CD4-positive, alpha-beta memory T cell (primary cell): ENCODE measurements at places on chromosomes 1 and 21. TPM values are rescaled to one million over a fixed set of nuclear protein-coding genes. Genes with fewer than 3 reads are reported as not detected.

CFHR5 gene
- not detected for polyA plus RNA-seq

DNA sequence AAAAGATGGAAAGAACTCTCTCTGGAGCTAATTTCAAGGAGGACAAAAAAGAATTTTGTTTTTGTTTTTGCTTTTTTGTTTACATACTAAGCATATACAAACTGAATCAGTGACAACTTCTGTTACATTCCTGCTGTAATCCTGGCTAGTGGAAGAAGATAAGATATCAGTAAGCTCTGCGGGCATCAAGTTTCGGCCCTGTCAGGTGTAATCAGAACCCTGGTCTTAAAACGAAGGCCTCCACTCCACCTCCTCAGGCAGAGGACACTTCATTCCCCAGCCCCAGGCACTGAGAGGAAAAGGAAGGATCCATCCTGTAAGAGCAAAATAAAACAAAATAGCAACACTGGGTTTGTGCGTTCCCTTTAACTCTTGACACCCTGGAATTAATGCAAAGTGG lies 88.9 kb upstream of the ARHGAP29 start:
- H3K4me1 ChIP-seq = no peaks in the 10 kb centered on the region
- H3K27me3 ChIP-seq = peaks cover 3% of the 10 kb centered on the region
- H3K27ac ChIP-seq = no peak overlapping the region
- no peak for DNase-seq

LCE2C gene
- not detected for polyA plus RNA-seq

GRCh38 chr1:53913352-53914033 lies 19.5 kb downstream of the DIO1 start:
- H3K4me1 ChIP-seq = peaks cover 11% of the 10 kb centered on the region
- H3K36me3 ChIP-seq = peaks cover 2% of the 10 kb centered on the region
- H3K27ac ChIP-seq = no peak overlapping the region
- H3K4me3 ChIP-seq = no peak overlapping the region
- H3K27me3 ChIP-seq = no peaks in the 10 kb centered on the region
- DNase-seq = no peak

EFHD2 gene
- 58.4 TPM for polyA plus RNA-seq

GRCh38 chr21:32285476-32285875 lies 6.6 kb upstream of the MIS18A start:
- H3K4me1 ChIP-seq = no peaks in the 10 kb centered on the region
- no peak for DNase-seq
- H3K4me3 ChIP-seq = no peak overlapping the region
- H3K27me3 ChIP-seq = no peaks in the 10 kb centered on the region

GRCh38 chr1:38152351-38153065 lies 105.9 kb upstream of the POU3F1 start:
- H3K27ac ChIP-seq = no peak overlapping the region
- DNase-seq = no peak
- no peaks in the 10 kb centered on the region for H3K4me1 ChIP-seq
- H3K36me3 ChIP-seq = no peaks in the 10 kb centered on the region
- no peaks in the 10 kb centered on the region for H3K27me3 ChIP-seq

- peaks cover 13% of the 10 kb centered on the region for H3K4me1 ChIP-seq
- no peak overlapping the region for H3K4me3 ChIP-seq
- no peaks in the 10 kb centered on the region for H3K36me3 ChIP-seq
- H3K27ac ChIP-seq = no peak overlapping the region
- DNase-seq = no peak
Measured at GRCh38 chr21:32406405-32406804, 6.1 kb upstream of the EVA1C start.

ADORA1 gene
- polyA plus RNA-seq = 0.10 TPM

CFHR2 gene
- polyA plus RNA-seq = not detected

- DNase-seq = no peak
- no peak overlapping the region for H3K27ac ChIP-seq
- no peak overlapping the region for H3K4me3 ChIP-seq
- H3K27me3 ChIP-seq = no peaks in the 10 kb centered on the region
- no peaks in the 10 kb centered on the region for H3K36me3 ChIP-seq
Measured at GRCh38 chr21:43849532-43850299, 15.3 kb upstream of the AGPAT3 start.

CNN3 gene
- 1.9 TPM for polyA plus RNA-seq

DNA sequence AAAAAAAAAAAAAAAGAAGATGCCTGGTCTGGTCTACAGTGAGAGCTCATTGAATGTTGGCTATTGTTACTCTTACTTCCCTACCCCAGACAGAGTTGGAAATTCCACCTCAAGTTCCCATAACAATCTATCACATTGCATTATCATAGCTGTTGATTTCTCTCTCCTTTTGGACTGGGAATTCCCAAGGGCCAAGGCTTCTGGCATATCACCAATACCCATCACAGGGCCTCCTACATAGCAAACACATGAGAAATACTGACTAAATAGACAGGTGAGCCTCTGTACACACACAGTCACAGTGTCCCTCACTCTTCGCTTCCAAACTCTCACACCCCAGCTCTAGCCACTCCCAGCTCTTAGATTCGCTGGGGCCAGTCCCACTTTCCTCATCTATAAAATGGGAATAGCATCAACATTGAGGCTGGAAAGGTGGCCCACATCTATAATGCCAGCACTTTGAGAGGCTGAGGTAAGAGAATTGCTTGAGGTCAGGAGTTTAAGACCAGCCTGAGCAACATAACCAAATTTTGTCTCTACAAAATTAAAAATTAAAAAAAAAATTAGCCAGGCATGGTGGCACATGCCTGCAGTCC lies 6.4 kb downstream of the PTAFR start:
- DNase-seq = no peak
- no peak overlapping the region for H3K4me3 ChIP-seq
- H3K4me1 ChIP-seq = peaks cover 56% of the 10 kb centered on the region
- H3K27me3 ChIP-seq = no peaks in the 10 kb centered on the region

DNA sequence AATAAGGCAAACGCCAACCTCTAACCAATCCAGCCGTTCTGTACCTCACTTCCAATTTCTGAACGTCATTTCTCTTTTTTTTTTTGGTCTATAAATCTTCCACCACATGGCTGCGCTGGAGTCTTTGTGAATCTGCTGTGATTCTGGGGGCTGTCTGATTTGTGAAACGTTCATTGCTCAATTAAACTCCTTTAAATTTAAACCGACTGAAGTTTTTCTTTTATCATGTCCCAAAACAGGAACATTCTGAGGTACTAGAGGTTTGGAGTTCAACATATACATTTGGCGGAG lies 65.5 kb upstream of the BACH1 start:
- H3K4me1 ChIP-seq = peaks cover 5% of the 10 kb centered on the region
- no peak overlapping the region for H3K27ac ChIP-seq
- no peaks in the 10 kb centered on the region for H3K27me3 ChIP-seq
- H3K4me3 ChIP-seq = no peak overlapping the region
- DNase-seq = no peak
- no peaks in the 10 kb centered on the region for H3K36me3 ChIP-seq

RIPPLY3 gene
- not detected for polyA plus RNA-seq

DNA sequence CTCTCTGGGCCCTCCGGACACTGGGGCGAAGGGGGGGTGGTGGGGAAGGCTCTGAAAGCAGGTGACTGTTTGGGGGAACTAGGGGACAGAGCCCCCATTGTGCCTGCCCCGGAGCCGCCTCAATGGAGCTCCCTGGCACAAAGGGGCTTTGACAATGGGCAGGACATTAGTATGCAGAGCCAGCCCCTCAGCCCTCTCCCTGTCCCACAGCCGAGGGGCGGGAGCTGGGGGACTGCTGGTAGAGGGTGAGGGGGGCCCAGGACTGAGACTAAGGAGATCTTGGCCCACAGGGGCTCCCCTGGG lies 7.8 kb downstream of the KCNJ10 start:
- no peak for DNase-seq
- H3K36me3 ChIP-seq = no peaks in the 10 kb centered on the region
- no peaks in the 10 kb centered on the region for H3K27me3 ChIP-seq

GRCh38 chr21:45721671-45722070 lies 78.1 kb downstream of the PCBP3 start:
- H3K27me3 ChIP-seq = no peaks in the 10 kb centered on the region
- no peak for DNase-seq
- no peaks in the 10 kb centered on the region for H3K4me1 ChIP-seq
- no peak overlapping the region for H3K4me3 ChIP-seq

- H3K4me3 ChIP-seq = no peak overlapping the region
- H3K27me3 ChIP-seq = no peaks in the 10 kb centered on the region
- H3K36me3 ChIP-seq = no peaks in the 10 kb centered on the region
- no peak for DNase-seq
- no peaks in the 10 kb centered on the region for H3K4me1 ChIP-seq
Measured at GRCh38 chr1:238052496-238053266, 162.0 kb upstream of the ZP4 start.

DNA sequence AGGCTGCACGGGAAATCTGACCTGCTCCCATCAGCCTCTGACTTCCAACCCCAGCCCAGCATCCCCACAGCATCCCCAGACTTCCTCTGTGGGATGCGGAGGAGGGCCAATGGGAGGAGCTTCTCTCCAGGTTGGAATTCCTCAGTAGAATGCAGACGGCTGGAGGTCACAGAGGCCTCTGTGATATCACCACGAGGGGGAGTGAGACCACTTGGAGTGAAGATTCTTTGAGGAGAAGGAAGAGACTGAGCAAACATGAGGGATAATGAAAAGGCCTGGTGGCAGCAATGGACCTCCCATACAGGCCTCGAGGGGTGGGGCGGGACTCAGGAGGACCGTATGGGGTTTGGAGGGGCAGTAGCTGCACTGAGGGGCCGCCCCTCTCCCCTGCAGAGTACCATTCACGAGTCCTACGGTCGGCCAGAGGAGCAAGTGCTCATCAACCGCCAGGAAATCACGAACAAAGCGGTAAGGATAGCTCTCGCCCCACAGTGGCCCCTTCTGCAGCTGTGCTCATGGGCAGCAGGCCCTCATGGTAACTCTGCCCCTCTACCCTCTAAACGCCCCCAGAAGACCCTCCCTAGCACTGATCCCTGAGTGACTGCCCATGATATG lies at the start of gene CATSPER4:
CATSPER4 (plus strand) TSS at position 230 of the 615 bp plus-strand sequence; CDS start at position 256, 26 bp downstream.
- peak; percentile 33 for DNase-seq
- H3K4me1 ChIP-seq = peaks cover 7% of the 10 kb centered on the region
- no peaks in the 10 kb centered on the region for H3K36me3 ChIP-seq
- H3K4me3 ChIP-seq = no peak within 1 kb of the TSS
- H3K27me3 ChIP-seq = no peaks in the 10 kb centered on the region

LRRC38 gene
- polyA plus RNA-seq = not detected

DNA sequence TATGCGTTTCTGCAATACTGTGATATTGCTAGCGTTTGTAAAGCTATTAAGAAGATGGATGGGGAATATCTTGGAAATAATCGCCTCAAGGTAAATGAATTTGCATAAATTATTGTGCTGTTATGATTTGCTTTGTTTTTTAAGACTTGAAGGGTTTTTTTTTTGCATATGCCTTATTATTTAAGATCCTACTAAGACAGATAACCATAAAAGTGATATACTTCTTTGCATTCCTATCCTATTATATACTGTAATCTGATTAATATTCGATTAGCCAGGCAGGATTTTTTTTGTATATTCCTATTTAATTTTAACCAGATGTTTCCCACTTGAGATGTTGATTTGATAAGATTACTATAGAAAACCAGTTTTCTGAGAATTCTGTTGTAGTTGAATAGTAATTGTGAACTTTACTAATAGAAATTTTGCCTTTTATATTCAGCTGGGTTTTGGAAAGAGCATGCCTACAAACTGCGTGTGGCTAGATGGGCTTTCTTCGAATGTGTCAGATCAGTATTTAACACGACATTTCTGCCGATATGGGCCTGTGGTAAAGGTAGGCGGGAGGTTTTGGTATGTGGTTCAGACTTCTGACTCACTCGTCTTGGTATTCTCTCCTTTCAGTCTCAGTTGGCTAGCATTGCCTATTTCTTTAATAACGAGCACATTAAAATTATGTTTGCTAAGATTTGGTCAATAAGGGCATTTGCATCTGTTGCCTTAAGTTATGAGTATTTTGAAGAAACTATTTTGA lies 56.8 kb downstream of the ZBTB17 start:
- no peak for DNase-seq
- H3K27ac ChIP-seq = no peak overlapping the region
- peaks cover 29% of the 10 kb centered on the region for H3K36me3 ChIP-seq
- H3K4me1 ChIP-seq = peaks cover 29% of the 10 kb centered on the region

GRCh38 chr21:37764691-37765090 lies 151.6 kb downstream of the KCNJ6 start:
- no peaks in the 10 kb centered on the region for H3K27me3 ChIP-seq
- H3K36me3 ChIP-seq = no peaks in the 10 kb centered on the region
- no peak overlapping the region for H3K4me3 ChIP-seq
- no peak overlapping the region for H3K27ac ChIP-seq
- H3K4me1 ChIP-seq = no peaks in the 10 kb centered on the region

GRCh38 chr21:37455504-37455911 lies 88.9 kb downstream of the DYRK1A start:
- H3K36me3 ChIP-seq = no peaks in the 10 kb centered on the region
- H3K27me3 ChIP-seq = no peaks in the 10 kb centered on the region
- no peak overlapping the region for H3K4me3 ChIP-seq
- no peak for DNase-seq

TSACC gene
- polyA plus RNA-seq = not detected

- H3K27me3 ChIP-seq = no peaks in the 10 kb centered on the region
- no peak for DNase-seq
- H3K4me3 ChIP-seq = no peak overlapping the region
- H3K27ac ChIP-seq = no peak overlapping the region
- peaks cover 73% of the 10 kb centered on the region for H3K4me1 ChIP-seq
Measured at GRCh38 chr1:235278915-235279292, 49.1 kb downstream of the ARID4B start.

FCRL4 gene
- polyA plus RNA-seq = not detected

- no peak overlapping the region for H3K4me3 ChIP-seq
- H3K27ac ChIP-seq = no peak overlapping the region
- H3K36me3 ChIP-seq = no peaks in the 10 kb centered on the region
Measured at GRCh38 chr1:209505044-209505443, 78.5 kb upstream of the CAMK1G start.

DNA sequence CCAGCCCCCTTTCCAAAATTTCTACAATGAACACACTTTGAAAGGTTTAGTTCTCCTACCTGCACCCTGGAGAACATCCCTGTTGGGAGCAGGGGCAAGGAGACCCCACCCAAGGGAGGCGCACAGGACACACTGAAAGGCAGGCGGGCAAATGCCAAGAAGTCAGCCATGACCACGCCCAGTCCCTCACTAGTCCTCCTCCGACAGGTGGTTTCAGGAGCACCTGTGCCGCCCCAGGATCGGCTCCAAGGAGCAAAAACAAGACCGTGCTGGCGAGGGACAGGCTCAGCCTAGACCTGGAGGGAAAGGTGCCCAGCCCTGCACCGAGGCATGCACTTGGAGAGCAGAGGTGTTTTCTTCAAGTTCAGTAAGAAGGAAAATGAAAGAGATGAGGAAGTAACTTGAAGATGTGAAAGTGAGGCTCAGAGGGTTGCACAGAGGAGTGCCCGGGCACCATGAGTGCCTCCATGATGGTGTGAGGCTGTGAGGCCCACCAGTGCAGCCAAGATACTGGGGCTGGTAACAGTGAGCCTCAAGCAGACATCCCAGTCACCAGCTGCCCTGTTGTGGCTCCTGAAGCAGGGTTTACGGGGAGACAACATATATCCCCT lies 19.6 kb upstream of the NADK start:
- H3K4me3 ChIP-seq = no peak overlapping the region
- no peaks in the 10 kb centered on the region for H3K27me3 ChIP-seq
- no peaks in the 10 kb centered on the region for H3K4me1 ChIP-seq
- no peak for DNase-seq
- H3K36me3 ChIP-seq = peaks cover 72% of the 10 kb centered on the region

FMO3 gene
- polyA plus RNA-seq = not detected
